ENCODE measurements at places on chromosomes 6 and 20.

DNA sequence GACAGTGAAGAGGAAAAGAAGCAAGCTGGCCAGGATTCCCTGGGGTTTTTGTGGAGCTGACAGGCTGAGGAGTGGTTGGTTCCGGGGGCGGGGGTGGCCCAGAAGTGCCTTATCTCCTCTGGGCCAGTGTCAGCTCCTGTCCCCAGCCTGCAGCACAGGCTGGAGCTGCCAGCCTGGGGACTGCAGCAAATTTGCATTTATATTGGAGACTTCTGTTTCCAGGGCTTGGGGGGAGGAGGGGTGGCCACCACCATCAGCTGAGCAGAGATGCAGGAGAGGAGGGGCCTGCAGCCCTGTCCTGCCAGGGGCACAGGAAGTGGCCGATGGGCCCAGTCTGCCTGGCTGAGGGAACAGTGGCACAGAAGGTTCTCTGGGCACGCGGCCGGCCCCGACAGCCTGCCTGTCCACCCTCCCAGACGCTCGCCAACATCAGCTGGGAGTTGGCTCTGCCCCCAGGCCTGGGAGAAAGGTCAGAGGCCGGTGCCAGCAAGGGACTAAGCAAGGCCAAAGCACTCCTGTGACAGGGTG, 24.3 kb upstream of the SCRT2 start:
- DNase-seq = no peak

DNA sequence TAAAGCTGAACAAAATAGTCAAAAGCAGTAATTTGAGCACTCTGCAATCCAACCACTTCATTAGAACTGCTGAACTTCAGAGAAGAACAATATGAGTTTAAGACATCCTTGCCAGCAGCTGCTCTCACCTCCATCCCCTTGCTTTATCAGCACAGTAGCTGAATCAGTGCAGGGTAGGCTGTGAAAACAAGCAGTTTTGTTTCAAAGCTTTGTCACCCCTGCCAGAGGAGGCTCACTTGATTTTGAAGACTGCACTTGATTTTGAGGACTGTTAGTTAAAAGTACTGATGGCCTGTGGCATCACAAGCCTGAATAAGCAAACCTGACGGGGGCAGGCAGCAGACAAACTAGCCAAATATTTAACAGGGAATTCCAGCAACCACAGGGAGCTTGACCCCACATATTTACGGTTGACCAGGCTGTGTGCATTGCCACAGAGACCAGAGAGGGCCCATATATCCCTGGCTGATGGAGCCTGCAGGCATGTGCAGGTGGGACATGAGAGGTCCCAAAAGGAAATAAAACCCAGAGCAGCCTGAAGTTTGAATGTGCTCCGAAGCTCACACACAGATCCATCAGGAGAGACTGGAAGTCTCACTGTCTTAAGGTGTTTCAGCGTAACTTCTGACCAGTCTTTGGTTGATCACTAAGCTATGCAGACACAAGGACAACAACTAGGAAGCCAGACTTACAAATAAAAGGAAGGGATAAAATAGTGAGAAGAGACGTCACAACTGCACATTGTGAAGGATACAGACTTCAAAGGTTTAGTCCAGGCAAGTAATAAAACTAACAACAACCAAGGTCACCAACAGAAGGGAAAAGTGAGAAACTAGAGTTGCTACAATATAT, 97.4 kb downstream of the PDSS2 start:
- DNase-seq = no peak

- DNase-seq = no peak
These were observed 13.2 kb downstream of the SYNGAP1 start for GRCh38 chr6:33433001-33433543.

GRCh38 chr20:24767623-24768100, 181.4 kb upstream of the CST7 start:
- no peak for DNase-seq

- no peak for DNase-seq
These were observed 6.8 kb downstream of the MDFI start for GRCh38 chr6:41645007-41645618.

GRCh38 chr6:136989571-136990241, 55.1 kb downstream of the IL20RA start:
- no peak for DNase-seq

- no peak for DNase-seq
These were observed 4.1 kb upstream of the PNPLA1 start for GRCh38 chr6:36265744-36266143.

- no peak for DNase-seq
These were observed 176.6 kb downstream of the ZDHHC14 start for GRCh38 chr6:157557559-157557958.

GRCh38 chr6:41636833-41637193, 1.5 kb upstream of the MDFI start:
- no peak for DNase-seq

DNA sequence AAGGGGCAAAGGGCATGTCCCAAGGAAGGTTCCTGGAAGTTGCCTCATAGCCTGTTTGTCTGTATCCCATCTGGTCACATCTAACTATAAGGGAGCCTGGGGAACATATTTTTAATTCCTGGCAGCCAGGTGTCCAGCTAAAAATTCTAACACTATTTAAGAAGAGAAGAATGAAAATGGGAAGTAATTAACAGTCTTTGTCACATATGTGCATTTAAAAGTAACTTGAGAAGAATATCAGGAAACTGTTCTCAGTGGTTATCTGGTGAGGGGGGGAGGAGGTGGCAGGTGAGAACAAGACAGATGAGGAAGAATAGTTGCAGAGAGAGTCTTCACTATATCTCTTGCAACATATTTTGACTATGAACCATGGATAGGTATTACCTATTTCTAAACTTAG, 75.5 kb upstream of the ELOVL5 start:
- no peak for DNase-seq

DNA sequence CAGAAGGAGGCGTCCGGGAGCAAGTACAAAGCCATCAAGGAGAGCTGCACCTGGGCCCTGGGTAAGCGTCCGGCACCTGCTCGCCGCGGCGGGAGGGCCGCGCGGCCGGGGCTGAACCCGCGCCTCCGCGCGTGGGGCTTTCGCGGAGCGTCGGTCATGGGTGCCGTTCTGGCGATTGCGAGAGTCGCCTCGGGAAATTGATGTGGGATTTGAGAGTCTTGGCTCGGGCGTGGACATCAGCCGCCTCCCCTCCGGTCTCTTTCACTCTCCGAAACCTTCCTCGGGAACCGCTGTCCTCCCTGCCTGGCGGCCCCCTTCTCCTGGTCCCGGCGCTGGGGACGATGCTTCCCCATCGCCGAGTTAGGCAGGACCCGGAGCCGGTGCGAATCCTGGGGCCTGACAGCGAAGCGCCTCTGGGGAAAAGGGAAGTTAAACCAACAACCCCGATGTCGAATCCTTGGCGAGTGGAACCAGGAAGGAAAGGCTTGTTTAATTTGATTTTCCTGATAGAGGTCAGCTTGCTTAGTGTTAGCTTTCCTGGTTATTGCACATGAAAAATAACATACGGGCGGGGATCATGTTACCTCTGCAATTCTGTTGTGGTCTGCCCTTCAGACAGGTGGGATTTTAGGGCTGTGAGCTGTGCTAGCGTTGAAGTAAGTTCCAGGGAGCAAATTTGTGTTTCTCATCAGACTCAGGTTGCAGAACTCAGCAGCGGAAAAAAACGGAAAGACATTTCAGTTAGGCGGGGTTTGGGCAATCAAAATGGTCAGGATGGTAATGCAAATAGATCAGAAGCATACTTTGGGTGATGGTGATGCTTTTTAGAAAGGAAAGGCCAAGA, 594 bp downstream of the ARFGEF3 start:
- DNase-seq = no peak

DNA sequence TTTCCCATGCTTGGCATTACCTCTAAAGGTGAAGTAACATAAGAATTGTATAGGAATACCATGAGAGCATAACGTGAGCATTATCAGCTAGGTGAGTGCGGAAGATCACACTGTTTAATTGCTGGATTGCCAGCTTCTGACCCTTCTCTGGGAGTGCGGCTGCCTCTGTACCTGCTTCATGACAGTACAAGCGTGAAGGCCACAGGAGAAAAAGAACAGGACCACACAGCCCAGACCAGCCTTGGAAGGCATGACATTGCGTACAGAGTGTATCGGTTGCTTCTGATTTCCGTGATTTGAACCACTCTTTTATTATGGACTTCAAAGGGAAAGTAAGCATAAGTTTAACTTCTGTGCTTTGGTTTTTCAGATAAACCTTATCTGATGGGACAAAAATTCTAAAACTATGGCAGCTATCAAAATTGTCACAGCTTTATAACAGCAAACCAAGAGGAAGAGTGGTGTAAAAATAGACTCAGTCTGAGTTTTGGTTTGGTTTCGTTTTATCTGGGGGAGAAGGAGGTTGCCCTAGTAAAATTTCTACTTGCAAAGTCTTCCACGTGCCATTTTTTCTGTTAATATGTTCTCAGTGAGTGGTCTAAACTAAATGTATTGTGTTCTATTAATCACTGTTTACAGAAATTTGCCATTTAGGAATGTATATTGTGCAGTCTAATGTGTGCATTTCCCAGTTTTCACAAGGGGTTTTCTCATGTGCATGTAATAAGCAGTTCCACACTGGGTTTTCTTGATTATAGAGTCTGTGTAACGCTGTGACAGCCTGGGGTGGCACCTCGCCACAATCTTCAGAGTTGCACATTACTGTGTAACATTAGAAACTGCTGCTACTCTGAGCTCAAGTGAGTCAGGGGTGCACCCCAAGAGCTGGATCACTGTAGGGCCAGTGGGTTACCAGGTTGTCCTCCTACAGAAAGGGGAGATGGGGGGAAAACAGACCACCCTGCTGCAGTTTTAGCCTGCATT, 97.3 kb downstream of the RPP40 start:
- DNase-seq = no peak

DNA sequence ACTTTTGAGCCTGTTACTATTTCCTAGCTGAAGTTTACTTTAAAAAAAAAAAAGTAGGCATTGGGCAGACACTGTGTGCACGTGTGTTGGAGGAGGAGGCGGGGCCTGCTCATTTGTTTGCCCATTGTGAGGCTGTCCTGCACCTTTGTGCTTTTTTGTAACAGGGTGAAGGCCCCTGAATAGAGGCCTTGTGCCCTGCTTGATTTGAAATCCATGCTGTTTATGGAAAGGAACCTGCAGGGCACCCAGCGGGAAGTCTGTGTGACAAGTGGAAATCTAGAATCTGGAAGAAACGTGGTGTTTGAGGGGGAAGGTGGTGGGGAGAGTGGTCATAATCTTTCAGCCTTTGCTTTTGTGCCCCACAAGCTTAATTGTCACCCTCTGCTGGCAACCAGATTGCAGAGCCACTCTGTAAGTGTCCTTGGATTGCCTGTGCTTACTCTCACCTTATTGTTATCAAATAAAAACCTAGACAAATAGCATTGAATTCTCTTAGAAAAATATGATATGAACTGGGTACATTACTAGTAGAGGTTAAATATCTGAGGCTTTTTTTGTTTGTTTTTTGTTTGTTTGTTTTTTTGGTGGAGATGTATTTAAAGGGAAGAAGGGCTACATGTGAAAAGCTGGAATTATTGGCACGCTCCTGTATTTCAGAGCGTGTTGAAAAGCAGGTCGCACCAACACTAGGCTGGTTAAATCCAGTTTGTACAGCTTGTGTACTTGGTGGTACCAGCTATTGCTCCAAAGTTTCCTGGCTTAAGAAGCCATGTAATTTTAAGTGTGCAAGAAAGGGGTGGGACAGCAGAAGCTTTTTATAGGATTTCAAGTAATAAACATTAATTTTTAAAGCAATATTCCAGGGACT, 156.3 kb downstream of the ARID1B start:
- no peak for DNase-seq

DNA sequence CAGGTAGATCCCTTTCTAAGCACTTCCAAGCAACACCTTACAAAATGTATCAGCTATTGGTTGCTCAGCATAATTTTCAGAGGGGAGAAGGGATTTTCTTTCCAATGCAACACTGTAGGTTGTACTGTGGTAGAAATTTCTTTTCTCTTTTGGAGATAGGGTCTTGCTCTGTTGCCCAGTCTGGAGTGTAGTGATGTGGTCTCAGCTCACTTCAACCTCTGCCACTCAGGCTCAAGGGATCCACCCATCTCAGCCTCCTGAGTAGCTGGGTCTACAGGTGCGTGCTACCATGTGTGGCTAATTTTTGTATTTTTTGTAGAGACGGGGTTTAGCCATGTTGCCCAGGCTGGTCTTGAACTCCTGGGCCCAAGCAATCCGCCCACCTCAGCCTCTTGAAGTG, 16.3 kb downstream of the RAD21L1 start:
- DNase-seq = no peak

GRCh38 chr6:36762123-36762522, 64.5 kb downstream of the RAB44 start:
- no peak for DNase-seq

GRCh38 chr6:119858901-119859300, 509.3 kb upstream of the MAN1A1 start:
- no peak for DNase-seq
